ENCODE measurements at places on chromosomes 16 and 17. TPM values are rescaled to one million over a fixed set of nuclear protein-coding genes. Genes with fewer than 3 reads are reported as not detected.

DNA sequence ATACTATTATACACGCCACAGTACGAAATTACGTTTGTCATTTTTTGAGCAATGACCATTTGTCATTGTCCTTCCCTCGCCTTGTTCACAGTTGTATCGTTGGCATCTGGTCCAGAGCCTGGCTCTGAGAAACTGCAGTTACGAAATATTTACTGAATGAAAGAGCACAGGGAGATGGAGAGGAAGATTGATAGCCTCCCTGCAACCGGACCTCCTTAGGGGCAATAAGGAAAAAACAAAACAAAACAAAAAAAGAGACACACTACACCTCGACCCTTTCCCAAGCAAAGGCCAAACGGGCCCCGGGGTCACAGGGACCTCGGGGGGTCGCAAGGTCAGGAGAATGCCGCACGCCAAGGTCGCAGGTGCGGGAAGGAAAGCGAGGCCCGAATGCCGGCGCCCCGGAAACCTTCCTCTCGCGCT, 857 bp downstream of the GOT2 start:
- DNase-seq: peak; percentile 2

DNA sequence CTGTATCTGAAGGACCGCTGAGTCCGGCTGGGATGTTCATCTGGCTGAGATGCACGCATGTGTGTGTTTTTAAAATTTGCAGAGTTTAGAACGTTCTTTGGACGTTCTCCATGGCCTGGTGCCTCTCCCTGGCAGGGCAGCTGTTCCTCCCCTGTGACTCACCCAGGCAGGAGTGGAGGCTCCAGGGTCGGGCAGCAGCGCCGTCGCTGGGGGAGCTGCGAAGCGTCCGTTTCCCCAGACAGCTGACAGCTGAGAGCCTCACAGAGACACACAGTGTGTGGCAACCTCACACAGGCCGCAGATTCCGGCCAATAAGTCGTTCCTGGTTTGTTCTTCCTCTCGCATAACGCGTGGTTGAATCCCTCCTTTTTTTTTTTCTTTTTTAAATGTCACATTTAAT, 80.6 kb downstream of the OR1D5 start:
- peak; percentile 60 for DNase-seq

The PRR35 gene
- not detected for polyA plus RNA-seq

GRCh38 chr17:43396491-43397060, 2.2 kb upstream of the ARL4D start:
- DNase-seq: no peak

DNA sequence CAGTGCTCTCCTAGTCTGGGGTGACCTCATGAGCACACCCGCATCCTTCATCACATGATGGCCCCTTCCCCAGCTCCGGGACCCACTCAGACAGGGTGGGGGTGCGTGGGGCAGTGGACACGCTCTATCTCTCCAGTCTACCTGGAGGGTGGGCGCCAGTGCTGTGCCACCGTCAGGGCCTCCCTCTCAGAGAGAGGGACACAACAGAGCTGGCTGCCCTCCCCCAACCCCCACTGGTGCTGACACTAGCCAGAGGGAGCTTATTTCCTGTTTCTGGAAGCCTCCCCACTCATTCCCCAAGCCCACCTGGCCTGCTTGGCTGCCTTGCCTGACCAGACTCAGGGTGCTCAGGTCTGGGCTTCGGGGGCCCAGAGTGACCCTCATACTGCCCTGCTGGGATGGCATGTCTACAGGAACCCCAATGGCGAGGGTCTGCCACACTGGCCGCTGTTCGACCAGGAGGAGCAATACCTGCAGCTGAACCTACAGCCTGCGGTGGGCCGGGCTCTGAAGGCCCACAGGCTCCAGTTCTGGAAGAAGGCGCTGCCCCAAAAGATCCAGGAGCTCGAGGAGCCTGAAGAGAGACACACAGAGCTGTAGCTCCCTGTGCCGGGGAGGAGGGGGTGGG, 8.2 kb downstream of the CES2 start:
- no peak for DNase-seq

The KRT14 gene
- 1.4 TPM for polyA plus RNA-seq

DNA sequence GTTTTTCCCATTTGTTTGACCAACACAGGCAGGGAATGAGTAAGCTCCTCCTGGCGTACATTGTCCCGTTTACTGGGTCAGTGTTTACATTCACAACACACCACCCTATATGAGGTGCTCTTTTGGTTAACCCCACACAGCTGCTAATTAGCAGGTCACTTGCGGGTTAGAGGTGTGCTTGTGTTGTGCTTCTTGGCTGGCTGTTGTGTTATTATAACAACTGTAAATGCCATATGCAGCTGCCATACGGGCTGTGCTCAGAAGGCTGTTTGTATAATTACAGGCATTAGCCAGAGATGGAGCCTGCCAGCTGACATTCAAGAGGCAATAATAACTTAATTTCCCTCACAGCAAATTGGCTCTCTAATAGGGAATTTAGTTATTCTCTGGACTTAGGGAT, 205.1 kb upstream of the ELAC2 start:
- no peak for DNase-seq

GRCh38 chr17:29734640-29735039, 111.9 kb upstream of the CORO6 start:
- no peak for DNase-seq

Measured in left lung (tissue), 14 donors.